EH (cell line): ENCODE measurements at places on chromosomes 7 and 10.

- DNase-seq, result peak; percentile 88
Measured at GRCh38 chr10:29849126-29849833, 210.1 kb downstream of the JCAD start.

DNA sequence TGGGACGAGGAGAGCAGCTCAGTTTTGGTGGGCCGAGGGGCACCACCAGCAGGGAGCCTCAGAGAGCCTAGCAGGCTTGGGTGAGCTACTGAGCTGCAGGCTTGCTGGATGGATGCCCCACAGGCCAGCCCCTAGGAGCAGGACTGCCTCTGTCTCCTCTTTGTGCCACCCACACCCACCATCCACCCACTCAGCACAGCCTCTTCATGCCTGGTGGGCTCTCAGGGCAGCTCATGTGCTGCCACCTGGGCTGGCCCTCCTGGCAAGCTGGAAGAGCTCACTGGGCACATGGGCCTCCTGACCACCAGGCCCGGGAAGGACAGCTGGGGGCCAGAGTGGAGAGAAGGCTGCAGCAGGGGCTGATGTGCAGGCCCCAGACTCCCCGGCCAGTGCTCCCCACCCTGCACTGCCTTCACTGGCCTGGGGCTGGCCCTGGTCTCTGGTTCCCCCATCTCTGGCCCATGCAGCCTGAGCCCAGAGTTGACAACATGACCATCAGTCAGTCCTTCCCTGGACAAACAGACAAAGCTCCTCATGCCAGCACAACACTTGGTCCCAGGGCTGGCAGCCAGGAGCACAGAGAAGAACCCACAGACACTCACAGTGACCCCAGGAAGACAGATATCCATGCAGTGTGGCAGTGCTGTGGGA lies 8.2 kb downstream of the RASGEF1A start:
- DNase-seq, result no peak

DNA sequence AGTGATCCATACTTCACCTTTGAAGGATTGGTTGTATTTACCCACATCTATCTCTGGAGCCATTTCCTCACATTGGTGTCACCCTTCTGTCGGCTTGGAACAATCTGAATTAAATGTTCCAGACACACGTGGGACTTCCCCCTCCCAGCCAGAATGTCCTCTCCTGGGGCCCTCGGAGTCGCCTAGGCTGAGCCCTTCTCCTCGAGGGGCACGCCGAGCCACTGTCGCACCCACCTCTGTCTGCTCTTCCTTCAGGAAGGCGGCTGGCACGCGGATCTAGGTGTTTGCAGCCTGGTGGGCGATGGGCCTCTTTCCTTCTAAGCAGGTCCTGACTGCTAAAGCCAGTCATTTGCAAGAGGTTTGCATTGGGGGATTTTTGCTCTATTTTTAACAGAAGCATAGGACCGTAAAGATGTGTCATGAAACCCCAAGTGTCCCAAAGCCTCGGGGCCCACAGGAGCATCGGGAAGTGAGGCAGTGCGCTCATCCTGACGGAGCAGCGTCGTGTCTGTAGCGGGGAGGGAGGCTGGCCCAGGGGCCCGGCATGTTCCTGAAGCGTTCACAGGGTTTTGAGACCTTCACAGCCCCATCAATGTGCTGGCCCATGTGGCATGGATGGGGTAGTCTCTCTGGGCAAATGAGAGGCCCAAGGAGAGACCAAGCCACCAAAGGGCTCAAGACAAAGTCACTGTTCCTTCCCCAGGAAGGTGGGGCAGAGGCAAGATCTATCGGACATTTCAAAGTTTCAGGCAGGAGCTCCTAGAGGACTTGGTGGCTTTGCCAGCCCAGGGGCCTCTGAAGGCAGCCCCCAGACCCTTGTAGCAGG lies 86.7 kb downstream of the RGS10 start:
- no peak for DNase-seq

DNA sequence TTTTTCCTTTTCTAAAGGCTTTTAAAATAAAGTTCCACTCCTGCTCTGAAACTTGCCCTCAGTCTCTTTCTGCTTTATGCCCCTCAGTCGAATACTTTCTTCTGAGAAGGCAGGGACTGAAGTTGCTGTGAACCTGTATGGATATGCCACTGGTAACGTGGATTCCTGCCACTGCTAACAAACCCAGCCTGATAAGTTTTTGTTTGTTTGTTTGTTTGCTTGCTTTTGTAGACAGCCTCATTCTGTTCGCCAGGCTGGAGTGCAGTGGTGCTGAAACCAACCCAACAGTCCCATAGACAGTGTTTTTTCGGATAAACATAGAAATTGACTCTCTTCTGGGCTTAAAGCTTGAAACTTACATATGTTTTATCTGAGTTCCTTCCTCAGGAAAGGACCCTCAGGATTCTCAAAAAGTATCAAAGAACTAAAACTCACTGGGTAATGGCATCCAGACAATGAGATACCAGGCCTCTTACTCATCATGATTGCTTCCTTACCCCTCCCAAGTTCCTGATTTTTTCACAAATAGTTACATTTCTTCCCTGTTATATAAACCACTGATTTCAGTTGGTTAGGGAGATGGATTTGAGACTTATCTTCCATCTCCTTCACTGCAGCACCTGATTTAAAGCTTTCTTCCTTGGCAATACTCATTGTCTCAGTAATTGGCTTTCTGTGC lies 273.6 kb downstream of the SDHAF3 start:
- DNase-seq, result no peak

DNA sequence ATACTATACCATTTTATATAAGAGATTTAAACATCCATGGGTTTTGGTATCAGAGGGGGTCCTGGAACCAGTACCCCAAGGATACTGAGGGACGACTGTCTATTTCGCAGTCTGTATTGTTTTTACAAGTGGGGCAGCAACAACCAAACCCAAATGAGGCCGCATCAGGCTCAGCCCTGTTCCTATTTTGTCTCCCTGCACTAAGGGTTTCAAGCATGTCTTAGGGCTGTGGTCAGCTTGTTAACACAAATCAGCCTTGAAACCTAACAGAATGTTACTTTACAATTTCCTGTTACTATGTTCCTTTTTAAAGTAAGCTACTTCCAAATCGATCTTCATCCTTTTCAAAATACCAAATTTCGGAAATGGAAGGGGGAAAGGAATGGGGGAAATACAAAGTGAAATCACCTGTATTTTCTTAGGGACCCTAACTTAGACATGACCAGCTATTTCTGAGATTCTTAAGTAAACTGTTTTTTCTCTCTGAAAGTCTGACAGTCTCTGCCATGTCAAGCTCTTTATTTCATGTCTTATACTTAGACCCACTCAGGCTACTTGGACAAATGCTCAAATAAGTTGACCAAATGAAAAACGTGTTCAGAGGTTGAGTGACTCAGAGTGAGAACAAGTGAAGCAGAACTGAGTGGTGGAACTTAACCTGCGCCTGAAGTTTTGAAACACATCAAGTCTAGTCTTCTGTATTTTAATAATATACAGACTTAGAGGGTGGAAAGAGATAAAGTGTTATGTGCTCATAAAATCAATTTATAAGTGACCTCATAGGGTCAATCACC lies 75.8 kb downstream of the C1GALT1 start:
- DNase-seq, result no peak

GRCh38 chr7:20785157-20786048 lies 1.3 kb downstream of the SP8 start:
- peak; percentile 5 for DNase-seq

DNA sequence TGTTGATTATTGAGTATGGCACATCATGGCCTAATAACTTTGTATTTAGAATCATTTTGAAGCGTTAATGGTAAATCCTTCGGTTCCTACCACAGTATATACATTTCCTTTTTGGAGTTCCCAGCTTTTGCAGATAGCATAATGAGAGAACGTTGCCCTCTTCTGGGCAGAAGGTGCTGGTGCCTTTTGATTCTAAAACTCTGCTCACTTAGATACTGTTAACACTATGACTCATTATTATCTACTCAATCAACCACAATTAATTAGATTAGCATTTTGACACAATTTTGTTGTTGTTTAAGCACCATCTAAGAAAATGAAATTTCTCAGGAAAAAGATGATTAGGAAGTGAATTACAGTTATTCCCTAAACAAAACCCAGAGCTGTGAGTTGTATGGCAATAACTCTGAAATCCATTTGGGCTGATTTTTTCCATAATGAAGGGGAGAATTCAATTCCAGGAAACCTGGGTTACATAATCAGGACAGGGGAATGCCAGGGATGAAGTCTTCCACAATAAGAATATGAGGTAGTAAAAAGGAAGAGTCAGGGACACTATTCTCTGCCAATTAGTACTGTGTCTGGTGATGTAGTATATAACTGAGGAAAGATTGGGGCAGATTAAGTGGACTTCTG lies 11.5 kb upstream of the DLD start:
- peak; percentile 70 for DNase-seq

GRCh38 chr10:68364101-68364886 lies 31.6 kb upstream of the PBLD start:
- peak; percentile 7 for DNase-seq

DNA sequence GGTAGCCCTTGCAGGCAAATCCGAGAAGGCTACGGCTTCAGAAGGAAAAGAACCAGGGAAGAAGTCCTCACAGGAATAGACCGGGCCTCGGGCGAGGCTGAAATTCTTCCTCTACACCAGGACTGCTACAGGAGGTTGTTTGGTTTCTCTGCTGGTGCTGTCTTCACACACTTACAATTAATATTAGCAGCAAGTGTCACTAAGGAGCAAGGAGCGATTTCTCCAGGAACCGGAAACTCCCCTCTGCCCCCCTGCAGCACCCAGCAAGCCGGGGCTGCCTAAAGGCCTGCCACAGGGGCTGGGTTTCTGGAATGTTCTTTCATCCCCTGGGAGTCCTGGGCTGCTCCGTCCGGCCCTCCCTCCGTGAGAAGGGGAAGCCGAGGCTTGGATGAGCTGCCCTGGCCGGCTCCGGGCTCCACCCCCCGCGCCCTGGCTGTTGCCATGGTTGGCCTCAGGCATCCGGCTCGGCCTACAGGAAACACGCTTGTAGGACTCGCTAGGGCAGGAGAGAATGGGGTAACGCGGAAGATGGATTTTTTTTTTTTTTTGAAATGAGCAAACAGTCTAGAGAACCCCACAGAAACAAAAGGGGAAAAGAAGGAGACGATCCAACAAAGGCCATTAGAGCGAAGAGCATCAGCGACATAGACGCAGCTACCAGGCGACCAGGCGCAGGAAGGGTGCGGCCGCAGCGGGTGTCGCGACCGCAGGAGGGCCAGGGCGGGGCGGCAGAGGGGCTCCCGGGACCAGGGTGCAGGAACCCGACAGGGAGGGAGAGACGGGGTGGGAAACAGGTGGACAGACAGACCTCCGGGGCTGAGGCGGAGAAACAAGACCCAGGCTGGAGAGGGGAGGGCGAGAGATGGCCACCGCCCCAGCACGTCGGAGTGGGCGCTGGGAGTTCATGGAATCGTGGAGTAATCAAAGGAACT lies 33.0 kb downstream of the EN2 start:
- DNase-seq, result peak; percentile 17

GRCh38 chr7:66211429-66211828 lies 6.3 kb downstream of the TPST1 start:
- peak; percentile 37 for DNase-seq
